ENCODE measurements at places on chromosomes 5 and 9.

GRCh38 chr9:16501141-16501540, 369.3 kb downstream of the BNC2 start:
- no peak for DNase-seq

- no peak for DNase-seq
Observed at GRCh38 chr5:2169850-2170760, 287.4 kb upstream of the IRX4 start.

- DNase-seq: no peak
Observed at GRCh38 chr5:43041669-43042175, 1.6 kb upstream of the ANXA2R start.

DNA sequence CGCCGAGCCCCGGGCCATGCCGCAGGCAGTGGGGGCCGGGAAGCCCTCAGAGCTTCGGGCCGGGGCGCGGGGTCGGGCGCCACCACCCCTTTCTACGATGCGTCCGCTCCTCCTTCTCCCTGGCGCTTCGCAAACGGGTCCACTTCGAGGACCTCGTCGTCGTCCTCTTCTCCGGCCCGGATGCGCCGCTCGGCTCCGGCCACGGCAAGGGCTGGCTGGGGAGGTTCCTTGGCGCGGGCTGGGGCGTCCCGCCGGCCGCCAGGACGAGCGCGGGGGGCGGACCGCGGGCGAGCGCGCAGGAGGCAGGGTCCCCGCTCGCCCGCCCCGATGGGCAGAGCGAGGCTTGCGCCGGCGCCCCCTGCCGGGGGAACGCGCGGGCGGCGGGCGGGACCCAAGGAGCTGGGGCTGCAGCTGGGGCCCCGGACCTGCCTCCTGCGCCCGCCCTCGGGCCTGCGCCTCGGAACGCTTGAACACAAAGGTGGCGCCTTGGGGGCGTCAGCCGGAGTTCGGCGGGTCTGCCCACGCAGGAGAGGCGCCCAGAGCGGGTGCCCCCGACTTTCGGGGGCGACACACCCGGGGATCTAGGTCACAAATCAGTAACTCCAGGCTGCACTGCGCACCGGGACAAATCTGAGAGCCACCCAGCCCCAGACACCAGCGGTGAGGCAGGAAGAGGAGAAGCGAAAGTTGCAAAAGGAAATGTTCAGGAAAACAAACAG, at the start of gene ROR2:
Gene ROR2 (minus strand): TSS at position 283 of the 719 bp plus-strand sequence.
- peak; percentile 63 for DNase-seq

- no peak for DNase-seq
Observed at GRCh38 chr5:116486588-116486987, 88.0 kb downstream of the SEMA6A start.

Data from GM19239 (cell line).